ENCODE measurements at places on chromosomes 13 and 19. TPM values are rescaled to one million over a fixed set of nuclear protein-coding genes. Genes with fewer than 3 reads are reported as not detected.

GRCh38 chr13:84481958-84482357 lies 599.7 kb upstream of the SLITRK1 start:
- H3K27me3 ChIP-seq: no peaks in the 10 kb centered on the region
- H3K4me3 ChIP-seq: no peak overlapping the region
- no peaks in the 10 kb centered on the region for H3K36me3 ChIP-seq
- H3K4me1 ChIP-seq: no peaks in the 10 kb centered on the region
- no peak overlapping the region for H3K27ac ChIP-seq
- DNase-seq: no peak

DNA sequence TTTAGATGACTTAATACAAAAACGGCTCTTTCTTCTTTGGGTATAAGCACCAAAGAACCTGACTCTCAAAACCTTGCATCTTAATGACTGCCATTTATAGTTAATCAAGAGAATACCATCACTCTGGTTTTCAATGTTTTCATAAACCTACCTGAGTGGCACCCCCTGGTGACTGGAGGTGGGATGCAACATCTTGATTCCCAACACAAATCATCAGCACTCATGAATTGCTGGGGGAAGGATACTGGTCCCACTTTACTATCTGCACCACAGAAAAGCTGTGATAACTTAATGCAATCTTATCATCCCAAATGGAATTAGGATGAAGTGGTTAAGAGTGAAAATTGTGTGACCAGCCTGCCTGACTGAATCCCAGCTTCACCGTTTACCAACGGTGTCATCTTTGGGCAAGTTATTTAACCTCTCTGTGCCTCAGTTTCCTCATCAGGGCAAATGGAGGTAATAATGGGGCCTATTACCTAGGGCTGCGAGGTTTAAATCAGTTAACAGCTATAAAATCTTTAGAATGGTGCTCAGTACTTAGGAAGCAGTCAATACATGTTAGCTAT lies 366.4 kb downstream of the KLF12 start:
- no peaks in the 10 kb centered on the region for H3K27me3 ChIP-seq
- H3K36me3 ChIP-seq: peaks cover 8% of the 10 kb centered on the region
- H3K4me3 ChIP-seq: no peak overlapping the region
- DNase-seq: peak; percentile 53
- H3K4me1 ChIP-seq: peaks cover 19% of the 10 kb centered on the region

- H3K4me3 ChIP-seq: no peak overlapping the region
- DNase-seq: no peak
- H3K36me3 ChIP-seq: no peaks in the 10 kb centered on the region
- H3K27me3 ChIP-seq: no peaks in the 10 kb centered on the region
- no peaks in the 10 kb centered on the region for H3K4me1 ChIP-seq
- H3K27ac ChIP-seq: no peak overlapping the region
Observed at GRCh38 chr13:84705982-84706710, 823.9 kb upstream of the SLITRK1 start.

- DNase-seq: no peak
- H3K36me3 ChIP-seq: no peaks in the 10 kb centered on the region
- no peak overlapping the region for H3K27ac ChIP-seq
- H3K4me1 ChIP-seq: peaks cover 8% of the 10 kb centered on the region
Observed at GRCh38 chr13:55572408-55572807, 1568.3 kb upstream of the PRR20A start.

GRCh38 chr13:31986676-31987470 lies 44.7 kb upstream of the FRY start:
- no peak overlapping the region for H3K27ac ChIP-seq
- H3K27me3 ChIP-seq: no peaks in the 10 kb centered on the region
- DNase-seq: no peak
- peaks cover 9% of the 10 kb centered on the region for H3K36me3 ChIP-seq

- no peak for DNase-seq
- no peak overlapping the region for H3K4me3 ChIP-seq
- peaks cover 2% of the 10 kb centered on the region for H3K27me3 ChIP-seq
- H3K4me1 ChIP-seq: no peaks in the 10 kb centered on the region
- peaks cover 2% of the 10 kb centered on the region for H3K36me3 ChIP-seq
Observed at GRCh38 chr19:7442423-7442822, 46.4 kb downstream of the PEX11G start.

GRCh38 chr19:28793391-28794168 lies 419.4 kb downstream of the UQCRFS1 start:
- peaks cover 12% of the 10 kb centered on the region for H3K36me3 ChIP-seq
- H3K27me3 ChIP-seq: peaks cover 13% of the 10 kb centered on the region
- no peak overlapping the region for H3K27ac ChIP-seq
- peak overlapping the region; percentile 77 for H3K4me3 ChIP-seq
- DNase-seq: peak; percentile 31

GRCh38 chr19:23762884-23763711 lies 4.4 kb upstream of the ZNF681 start:
- peak overlapping the region; percentile 92 for H3K27ac ChIP-seq
- peak; percentile 94 for DNase-seq
- peaks cover 4% of the 10 kb centered on the region for H3K36me3 ChIP-seq
- H3K4me1 ChIP-seq: peaks cover 8% of the 10 kb centered on the region

DNA sequence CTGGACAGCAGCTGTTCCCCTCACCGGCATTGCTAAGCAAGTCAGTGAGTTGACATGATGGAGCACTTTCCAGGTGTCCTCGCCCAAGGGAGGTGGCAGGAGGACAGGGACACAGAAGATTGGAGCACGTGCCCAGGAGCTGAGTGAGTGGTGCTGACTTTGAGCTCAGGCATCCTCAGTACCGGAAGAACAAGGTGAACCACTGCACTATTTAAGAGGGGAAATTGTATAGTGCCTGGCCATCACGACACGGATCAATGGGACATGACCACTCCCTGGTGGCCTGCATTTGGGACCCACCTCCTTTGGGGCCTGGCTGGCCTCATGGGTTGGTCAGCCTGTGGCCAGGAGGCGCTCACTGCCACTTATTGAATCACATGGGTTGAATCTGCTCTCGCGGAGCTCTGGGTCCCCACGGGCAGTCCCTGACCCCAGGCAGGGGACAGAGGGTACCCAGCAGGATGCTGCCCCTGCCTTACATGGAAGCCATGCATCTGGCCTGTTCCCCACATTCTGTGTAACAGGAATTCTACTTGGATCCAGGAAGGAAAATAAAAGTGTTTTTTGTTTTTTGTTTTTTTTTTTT lies 206.9 kb upstream of the ZNF536 start:
- H3K27ac ChIP-seq: no peak overlapping the region
- no peak overlapping the region for H3K4me3 ChIP-seq
- peaks cover 14% of the 10 kb centered on the region for H3K36me3 ChIP-seq

THSD8 gene
- total RNA-seq: 14.4 TPM

MAST1 gene
- total RNA-seq: 230 TPM

GRCh38 chr19:610801-611480 lies 21.3 kb downstream of the HCN2 start:
- peaks cover 10% of the 10 kb centered on the region for H3K27me3 ChIP-seq
- peak overlapping the region; percentile 96 for H3K27ac ChIP-seq
- H3K36me3 ChIP-seq: no peaks in the 10 kb centered on the region
- H3K4me3 ChIP-seq: peak overlapping the region; percentile 58

DNA sequence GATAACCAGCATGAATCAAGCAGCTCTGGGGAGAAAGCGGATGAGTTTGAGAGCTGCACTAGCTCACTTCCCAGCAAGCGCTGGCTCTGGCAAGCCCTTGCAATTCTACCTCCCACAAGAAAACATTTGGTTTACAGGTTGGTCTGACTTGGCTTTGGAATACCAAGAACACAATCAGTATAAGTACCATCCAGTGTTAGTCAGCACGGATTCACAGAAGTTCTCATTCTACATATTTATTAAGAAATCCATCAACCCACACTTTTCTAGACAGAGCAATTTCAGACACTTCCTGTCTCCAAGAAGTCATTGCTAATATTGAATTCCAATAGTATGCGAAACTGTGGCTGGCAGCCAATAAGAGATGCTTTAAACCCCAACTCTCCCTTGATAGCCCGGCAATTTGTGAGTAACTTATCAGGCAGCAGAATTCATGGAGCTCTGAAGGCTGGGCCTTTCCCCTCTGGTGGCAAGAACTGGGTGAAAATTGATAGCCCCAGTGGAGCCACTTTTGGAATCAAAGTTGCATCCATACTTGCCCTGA lies 59.4 kb upstream of the WASF3 start:
- DNase-seq: no peak
- no peak overlapping the region for H3K4me3 ChIP-seq
- peaks cover 10% of the 10 kb centered on the region for H3K4me1 ChIP-seq
- H3K27ac ChIP-seq: no peak overlapping the region
- no peaks in the 10 kb centered on the region for H3K27me3 ChIP-seq

NTN5 gene
- total RNA-seq: 1.8 TPM

DNA sequence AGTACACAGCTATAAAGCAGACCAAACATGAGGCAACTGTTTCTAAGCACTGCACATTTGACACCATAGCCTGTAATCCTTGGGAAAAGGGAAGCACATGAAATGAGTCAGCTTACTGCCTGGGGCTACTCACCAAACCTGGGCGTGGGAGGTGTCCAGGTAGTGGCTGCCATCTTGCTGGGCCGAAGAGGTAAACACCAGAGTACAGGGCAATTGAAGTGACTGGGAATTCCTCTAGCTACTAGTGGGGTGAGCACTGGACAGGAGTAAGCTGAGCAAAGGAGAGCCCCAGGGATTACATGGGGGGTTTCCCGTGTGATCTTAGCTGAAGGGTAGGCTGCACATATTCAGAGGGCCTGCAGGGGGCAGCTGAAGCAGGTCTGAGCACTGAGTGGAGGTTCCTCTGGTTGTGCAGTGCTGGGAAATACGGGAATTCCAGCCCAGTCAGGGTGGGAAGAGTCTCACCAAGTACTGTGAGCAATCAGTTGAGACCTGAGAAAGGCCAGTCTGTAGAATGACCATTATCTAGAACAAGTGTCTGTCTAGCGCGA lies 140.5 kb downstream of the SLC7A1 start:
- peaks cover 5% of the 10 kb centered on the region for H3K36me3 ChIP-seq
- DNase-seq: no peak
- no peak overlapping the region for H3K4me3 ChIP-seq
- no peaks in the 10 kb centered on the region for H3K4me1 ChIP-seq

GRCh38 chr13:95512957-95513356 lies 39.6 kb upstream of the CLDN10 start:
- DNase-seq: no peak
- H3K27ac ChIP-seq: no peak overlapping the region
- H3K4me1 ChIP-seq: no peaks in the 10 kb centered on the region
- H3K4me3 ChIP-seq: no peak overlapping the region
- no peaks in the 10 kb centered on the region for H3K36me3 ChIP-seq

DHRS12 gene
- total RNA-seq: 19.8 TPM

DNA sequence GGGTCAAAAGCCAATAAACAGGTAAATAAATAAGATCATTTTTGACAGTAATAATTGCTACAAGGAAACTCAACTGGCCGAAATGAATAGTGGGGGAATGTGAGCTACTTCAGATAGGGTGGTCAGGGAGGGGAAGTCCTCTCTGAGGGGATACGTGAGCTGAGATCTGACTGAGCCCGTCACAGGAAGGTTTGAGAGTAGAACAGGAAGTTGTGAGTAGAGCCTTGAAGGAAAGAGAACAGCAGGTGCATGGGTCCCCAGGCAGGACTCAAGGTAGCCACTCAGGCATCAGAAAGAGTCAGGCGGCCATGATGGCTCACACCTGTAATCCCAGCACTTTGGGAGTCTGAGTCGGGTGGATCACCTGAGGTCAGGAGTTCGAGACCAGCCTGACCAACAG lies 6.3 kb downstream of the IRGQ start:
- peaks cover 11% of the 10 kb centered on the region for H3K4me1 ChIP-seq
- peak overlapping the region; percentile 52 for H3K4me3 ChIP-seq
- no peak for DNase-seq
- H3K36me3 ChIP-seq: peaks cover 5% of the 10 kb centered on the region
- H3K27me3 ChIP-seq: peaks cover 2% of the 10 kb centered on the region

DNA sequence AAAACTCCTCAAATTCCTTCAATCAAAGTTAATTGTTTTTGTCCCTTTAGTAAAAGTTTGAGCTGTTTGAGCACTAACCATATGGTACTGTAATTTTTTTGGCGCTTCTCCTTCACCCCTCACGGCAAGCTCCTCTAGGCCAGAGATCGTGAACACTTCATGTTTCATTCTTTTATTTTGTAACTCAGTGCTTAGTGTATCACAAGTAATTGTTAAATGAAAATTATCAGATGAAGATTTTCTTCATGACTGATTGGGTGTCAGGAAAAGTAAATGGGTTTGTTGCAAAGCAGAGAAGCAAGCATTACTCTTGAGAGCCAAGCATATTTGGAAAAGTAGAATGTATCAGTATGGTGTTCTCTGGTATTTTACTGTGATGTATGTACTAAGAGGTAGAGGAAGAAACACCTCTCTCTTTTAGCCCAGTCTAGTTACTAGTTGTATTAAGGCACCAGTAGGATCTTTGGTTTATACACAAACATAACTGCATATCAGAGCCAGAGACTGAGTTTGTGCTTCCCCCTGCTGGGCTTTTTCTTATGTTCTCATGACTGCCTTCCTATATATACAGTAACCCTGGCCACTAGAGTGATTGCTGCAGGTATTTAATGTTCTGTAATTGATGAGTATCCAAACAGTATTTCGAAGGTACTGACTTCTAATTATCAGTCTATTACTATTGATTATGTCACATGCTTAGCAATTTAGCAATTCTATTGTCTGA lies 202.3 kb upstream of the KLHL1 start:
- DNase-seq: no peak
- H3K4me1 ChIP-seq: no peaks in the 10 kb centered on the region

DNA sequence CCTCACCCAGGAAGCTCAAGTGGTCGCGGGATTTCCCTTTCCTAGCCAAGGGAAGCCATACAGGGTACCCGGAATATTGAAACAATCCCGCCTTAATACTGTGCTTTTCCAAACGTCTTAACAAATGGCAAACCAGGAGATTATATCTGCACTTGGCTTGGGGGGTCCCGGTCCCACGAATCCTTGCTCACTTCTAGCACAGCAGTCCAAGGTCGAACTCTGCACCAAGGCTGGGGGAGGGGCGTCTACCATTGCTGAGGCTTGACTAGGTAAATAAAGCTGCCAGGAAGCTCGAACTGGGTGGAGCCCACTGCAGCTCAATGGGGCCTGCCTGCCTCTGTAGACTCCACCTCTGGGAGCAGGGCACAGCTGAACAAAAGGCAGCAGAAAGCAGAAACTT lies 1644.8 kb downstream of the PCDH9 start:
- H3K36me3 ChIP-seq: no peaks in the 10 kb centered on the region
- no peak overlapping the region for H3K4me3 ChIP-seq
- peaks cover 4% of the 10 kb centered on the region for H3K27me3 ChIP-seq
- no peak for DNase-seq

GRCh38 chr19:50344661-50345318 lies 15.6 kb upstream of the KCNC3 start:
- no peak for DNase-seq
- H3K4me3 ChIP-seq: no peak overlapping the region
- no peaks in the 10 kb centered on the region for H3K4me1 ChIP-seq
- H3K36me3 ChIP-seq: peaks cover 20% of the 10 kb centered on the region
- H3K27ac ChIP-seq: no peak overlapping the region
- no peaks in the 10 kb centered on the region for H3K27me3 ChIP-seq

GRCh38 chr13:110706570-110707372 lies 855 bp upstream of the CARS2 start:
- peak overlapping the region; percentile 80 for H3K4me3 ChIP-seq
- no peak for DNase-seq
- H3K27me3 ChIP-seq: peaks cover 7% of the 10 kb centered on the region
- no peaks in the 10 kb centered on the region for H3K36me3 ChIP-seq
- peak overlapping the region; percentile 64 for H3K27ac ChIP-seq

DNA sequence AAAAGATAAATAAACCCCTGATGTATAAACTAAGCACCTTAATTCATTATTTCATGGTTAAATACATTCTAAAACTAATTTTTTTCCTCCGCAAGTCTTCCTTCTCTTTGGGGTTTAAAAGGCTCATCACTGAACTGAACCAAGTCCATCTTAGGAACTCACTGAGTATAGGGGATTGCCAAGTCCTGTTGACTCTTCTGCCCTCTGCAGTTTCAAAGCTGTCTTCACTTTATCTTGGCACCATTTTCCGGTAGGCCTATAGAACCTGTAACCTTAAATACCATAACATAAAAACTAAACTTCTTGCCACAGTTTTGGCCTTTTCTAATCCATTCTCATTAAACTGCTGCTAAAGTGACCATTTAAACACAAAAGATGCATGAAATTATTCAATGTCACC lies 66.5 kb upstream of the USPL1 start:
- no peak overlapping the region for H3K4me3 ChIP-seq
- no peak overlapping the region for H3K27ac ChIP-seq
- peaks cover 13% of the 10 kb centered on the region for H3K4me1 ChIP-seq

Measured in glutamatergic neuron (in vitro differentiated cells).